ENCODE measurements at places on chromosomes 7 and 10.

DNA sequence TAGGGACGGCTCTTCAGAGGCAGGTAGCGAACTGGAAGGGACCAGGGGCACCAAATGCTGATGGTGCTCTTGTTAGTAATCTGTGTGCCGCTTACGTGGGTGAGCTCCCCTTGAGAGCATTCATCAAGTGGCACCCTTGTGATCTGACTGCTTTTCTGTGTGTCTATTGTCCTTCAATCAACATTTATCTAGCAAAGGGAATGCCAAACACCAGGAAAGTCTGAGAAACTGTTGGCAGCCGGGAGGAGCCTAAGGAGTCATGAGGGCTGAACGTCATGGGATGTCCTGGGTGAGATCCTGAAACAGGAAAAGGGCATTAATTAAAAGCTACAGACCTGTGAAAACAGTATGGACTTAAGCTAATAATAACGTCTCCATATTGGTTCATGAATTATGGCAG is 733.1 kb downstream of the TYW1 start:
- no peak for DNase-seq

DNA sequence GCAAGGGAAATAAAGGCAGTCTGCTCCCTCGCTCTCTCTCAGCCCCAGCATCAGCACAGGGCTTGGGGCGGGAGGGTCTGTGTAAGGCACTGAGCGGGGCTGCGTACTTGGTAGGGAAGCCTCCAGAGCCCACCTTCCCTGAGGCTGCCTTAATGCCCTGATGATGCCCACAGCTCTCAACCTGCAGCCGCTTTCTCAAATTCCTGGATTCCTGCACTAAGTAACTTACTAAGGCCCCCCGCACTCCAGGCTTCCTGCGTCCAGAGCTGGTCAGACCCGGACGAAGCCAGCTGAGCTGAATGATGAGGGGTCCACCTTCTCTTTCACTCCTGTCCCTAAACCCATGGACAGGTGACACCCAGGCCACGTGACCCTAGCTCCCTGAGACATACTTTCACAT is 63.3 kb downstream of the C10orf143 start:
- DNase-seq = no peak

DNA sequence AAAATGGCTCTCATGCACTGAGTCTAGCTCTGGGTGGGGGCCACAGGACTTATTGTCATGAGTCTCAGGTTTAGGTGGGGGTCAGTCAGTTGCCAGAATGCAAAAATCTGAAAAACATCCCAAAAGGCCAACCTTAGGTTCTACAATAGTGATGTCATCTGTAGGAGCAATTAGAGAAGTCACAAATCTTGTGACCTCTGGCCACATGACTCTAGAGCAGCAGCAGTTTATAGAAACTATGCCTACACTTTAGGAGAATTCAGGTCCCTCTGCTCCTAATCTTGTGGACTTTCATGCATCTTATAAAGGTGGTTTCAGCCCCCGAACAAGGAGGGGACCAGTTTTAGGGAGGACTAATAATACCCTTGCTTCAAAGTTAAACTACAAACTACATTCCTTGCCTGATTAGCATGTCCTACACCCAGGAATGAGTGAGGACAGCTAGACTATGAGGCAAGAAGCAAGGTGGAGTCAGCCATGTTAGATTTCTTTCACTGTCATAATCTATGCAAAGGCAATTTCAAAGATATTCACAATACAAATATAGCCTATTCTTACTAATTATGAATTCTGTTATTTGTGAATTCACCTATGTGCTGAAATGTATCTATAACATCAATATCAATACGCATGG is 123.5 kb upstream of the ADCY1 start:
- DNase-seq = no peak

- no peak for DNase-seq
Measured at GRCh38 chr7:134452991-134453473, 5.9 kb downstream of the AKR1B1 start.

- DNase-seq = no peak
Measured at GRCh38 chr7:141698247-141699015, 3.5 kb downstream of the DENND11 start.

- peak; percentile 80 for DNase-seq
Measured at GRCh38 chr7:128041203-128041602, 10.0 kb upstream of the LRRC4 start.

DNA sequence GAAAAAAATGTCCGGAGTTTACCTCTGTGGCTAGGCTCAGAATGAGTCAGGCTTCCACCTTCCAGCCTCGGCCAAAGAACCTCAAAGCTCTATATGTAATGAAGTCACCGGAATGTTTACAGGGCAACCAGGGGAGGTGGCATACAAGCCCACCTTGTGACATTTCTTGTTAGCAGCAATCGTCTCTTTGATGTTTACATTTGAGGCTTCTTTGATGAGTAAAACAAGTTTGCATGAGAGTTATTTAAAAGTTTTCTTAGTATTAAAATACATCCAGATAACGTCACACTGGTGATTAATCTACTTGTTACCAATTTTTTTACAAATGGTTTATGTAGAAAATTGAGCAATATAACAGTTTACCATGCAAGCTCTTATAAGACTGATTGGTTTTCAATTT is 133.1 kb upstream of the ADAM12 start:
- no peak for DNase-seq

DNA sequence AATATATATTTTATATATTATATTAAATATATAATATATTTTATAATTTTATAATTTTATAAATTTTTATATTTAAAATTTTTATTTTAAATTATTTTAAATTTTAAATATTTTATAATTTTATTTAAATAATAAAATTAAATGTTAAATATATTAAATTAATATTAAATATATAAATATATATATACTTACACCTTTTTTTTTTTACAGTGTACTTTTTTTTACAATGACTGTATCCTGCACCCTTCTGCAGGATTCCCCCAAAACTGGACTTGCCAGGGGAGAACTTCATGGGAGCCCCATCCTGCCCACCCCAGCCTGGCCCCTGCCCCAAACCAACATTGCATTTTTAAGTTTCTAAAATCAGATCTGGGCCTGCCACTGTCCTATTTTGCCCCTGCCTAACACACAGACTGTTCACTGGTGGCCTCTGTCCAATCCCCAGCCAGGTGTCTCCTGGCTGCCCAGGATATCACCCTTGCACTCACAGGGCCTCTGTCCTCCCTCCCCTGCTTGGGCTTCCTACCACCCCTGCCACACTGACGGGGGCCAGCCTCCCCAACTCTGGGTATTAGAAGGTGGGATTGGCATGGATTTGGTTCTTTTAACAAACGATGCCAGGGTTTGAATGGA is 138.0 kb downstream of the ADCY1 start:
- DNase-seq = no peak

DNA sequence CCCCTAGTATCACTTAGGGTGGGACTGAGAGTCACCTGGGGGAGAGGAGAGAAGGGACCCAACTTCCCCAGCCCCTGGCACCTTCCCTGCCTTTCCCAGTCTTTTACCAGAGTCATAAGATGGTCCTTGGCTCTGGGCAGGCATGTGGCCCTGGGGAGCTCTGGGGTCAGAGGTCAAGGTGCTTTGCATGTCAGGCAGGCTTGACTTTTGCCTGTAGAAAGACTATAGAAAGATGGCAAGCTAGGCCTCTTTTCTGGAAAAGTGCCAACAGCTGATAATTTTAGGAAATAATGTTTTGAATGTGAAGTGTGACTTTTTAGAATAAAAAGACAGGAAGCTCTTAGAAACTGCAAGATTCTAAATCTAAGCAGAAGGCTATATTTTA is 67.5 kb downstream of the MKI67 start:
- no peak for DNase-seq

DNA sequence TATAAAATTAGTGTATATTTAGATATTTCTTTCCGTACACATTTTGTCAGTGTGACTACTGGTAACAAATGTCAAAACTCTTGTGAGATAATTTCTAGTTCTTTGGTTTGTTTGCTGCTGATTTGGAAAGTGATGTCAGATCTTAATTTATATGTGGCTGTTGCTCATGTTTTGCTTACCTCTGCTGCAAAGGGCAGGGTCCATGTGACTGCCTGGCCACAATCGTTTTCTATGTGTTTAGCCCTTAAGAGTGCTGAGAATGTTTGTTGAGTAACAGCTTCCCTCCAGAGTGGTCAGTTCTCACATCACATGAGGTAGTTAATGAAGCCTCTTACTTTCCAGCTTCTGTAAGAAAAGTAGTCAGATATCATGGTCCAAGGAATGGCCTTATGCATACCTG is 4.2 kb downstream of the NRBF2 start:
- DNase-seq = peak; percentile 60

GRCh38 chr7:129719980-129720732 is 108.6 kb downstream of the NRF1 start:
- DNase-seq = peak; percentile 34

DNA sequence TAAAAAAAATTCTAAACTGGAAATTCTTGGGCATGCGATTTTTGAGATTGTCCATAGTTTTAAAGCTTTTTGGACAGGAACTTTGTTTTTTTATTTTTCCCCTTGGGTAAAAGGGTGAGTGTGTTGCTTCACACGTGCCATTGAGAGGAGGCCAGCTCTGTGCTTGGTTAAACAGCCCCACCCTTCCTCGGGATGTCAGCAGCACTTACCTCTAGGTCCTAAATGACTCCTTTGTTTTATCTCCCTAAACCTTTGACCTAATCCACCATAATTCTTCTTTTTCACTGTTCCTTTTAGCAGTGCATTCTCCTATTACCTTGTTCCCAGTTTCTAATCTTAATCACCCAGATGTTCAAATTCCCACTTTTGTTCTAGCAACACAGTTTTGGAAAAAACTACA is 83.5 kb downstream of the SEMA3D start:
- no peak for DNase-seq

GRCh38 chr7:40746841-40747556 is 612.2 kb downstream of the SUGCT start:
- no peak for DNase-seq

DNA sequence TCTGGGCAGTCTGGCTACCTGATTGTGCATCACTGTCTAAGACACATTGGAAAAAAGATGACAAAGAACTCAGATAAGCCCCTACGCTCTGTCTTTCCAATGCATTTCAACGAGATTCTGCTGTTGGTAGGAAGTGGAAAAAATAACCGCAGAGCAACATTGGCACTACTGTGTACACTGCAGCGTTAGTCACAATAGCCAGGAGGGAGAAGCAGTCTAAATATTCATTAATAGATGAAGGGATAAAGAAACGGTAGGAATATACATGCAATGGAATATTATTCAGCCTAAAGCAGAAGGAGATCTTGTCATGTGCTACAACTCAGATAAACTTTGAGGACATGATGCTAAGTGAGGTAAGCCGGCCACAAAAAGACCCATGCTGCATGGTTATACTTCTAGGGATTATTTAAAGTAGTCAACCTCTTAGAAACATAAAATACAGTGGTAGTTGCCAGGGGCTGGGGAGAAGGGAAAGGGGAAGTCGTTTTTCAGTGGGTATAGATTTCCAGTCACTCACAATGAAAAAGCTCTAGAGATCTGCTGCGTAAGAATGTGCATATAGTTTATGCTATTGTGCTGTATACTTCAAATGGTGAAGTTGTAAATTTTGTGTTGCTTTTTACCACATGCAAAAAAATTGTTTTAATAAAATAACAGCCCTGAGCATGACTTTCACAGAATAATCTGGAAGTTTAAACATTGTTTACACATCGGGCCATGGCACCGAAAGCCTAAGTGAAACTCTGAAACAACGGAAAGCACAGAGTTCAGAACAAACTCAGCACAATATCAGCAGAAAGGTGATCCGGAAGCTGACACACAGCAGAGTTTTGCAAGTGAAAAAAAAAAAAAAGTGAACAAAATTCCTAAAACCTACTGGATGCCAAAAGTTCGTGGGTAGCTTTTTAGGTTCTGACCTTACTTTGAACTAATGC is 40.1 kb downstream of the ELMO1 start:
- DNase-seq = no peak
